Uterine smooth muscle cell (primary cell): ENCODE measurements at places on chromosomes 7 and 10. TPM values are rescaled to one million over a fixed set of nuclear protein-coding genes. Genes with fewer than 3 reads are reported as not detected.

USP6NL gene
- total RNA-seq = 12.0 and 12.5 TPM in 2 replicates

DPYSL4 gene
- total RNA-seq = 2.1 and 2.3 TPM in 2 replicates

GJD4 gene
- total RNA-seq = 0.12 TPM in 1 of 2 replicates, not detected in the other

RBM20 gene
- under 0.01 TPM in 2 replicates for total RNA-seq

LDB1 gene
- total RNA-seq = 28.4 and 37.0 TPM in 2 replicates

OR2A7 gene
- total RNA-seq = 0.12 TPM in 1 of 2 replicates, not detected in the other

ABHD11 gene
- 17.0 and 37.1 TPM in 2 replicates for total RNA-seq

HTRA1 gene
- 44.5 and 158 TPM in 2 replicates for total RNA-seq

SFRP5 gene
- not detected in 2 replicates for total RNA-seq

ARHGEF35 gene
- 1.5 and 2.1 TPM in 2 replicates for total RNA-seq

CYP2C19 gene
- not detected in 2 replicates for total RNA-seq

HERC4 gene
- total RNA-seq = 102 and 146 TPM in 2 replicates

SPDYE11 gene
- not detected in 2 replicates for total RNA-seq

COL1A2 gene
- total RNA-seq = 1,878 and 5,796 TPM in 2 replicates

GIMAP6 gene
- 0.11 and 0.25 TPM in 2 replicates for total RNA-seq

SPDYE16 gene
- 0.12 TPM in 1 of 2 replicates, not detected in the other for total RNA-seq

FAM180A gene
- 6.4 and 24.9 TPM in 2 replicates for total RNA-seq

NME8 gene
- not detected in 2 replicates for total RNA-seq

KCNMA1 gene
- 169 and 183 TPM in 2 replicates for total RNA-seq

GPNMB gene
- 145 and 280 TPM in 2 replicates for total RNA-seq

ERVW-1 gene
- total RNA-seq = not detected in 2 replicates

LBX1 gene
- not detected in 2 replicates for total RNA-seq

GJC3 gene
- not detected in 2 replicates for total RNA-seq

PLOD3 gene
- 100 and 110 TPM in 2 replicates for total RNA-seq

RPEL1 gene
- total RNA-seq = under 0.01 and 0.11 TPM in 2 replicates

ACTL6B gene
- not detected in 2 replicates for total RNA-seq

RNF32 gene
- total RNA-seq = 1.2 and 2.0 TPM in 2 replicates

FOXP2 gene
- 3.5 and 6.6 TPM in 2 replicates for total RNA-seq

MICALL2 gene
- total RNA-seq = 15.0 and 16.7 TPM in 2 replicates
